ENCODE measurements at places on chromosomes 7 and 10. TPM values are rescaled to one million over a fixed set of nuclear protein-coding genes. Genes with fewer than 3 reads are reported as not detected.

FAM25G gene
- total RNA-seq, result 0.63 TPM

DNA sequence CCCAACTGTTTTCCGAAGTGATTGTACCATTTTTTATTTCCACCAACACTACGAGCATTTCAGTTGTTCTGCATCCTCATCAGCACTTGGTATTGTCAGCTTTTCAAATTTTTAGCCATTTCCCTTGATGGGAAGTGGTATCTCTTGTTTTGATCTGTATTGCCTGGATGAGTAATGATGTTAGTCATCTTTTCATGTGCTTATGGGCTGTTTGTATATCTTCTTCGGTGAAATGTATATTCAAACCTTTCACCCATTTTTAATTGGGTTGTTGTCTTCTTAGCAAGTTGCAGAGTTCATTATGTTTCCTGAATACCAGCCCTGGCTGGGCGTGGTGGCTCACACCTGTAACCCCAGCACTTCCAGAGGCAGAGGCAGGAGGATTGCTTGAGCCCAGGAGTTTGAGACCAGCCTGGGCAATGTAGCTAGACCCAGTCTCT lies 22.1 kb downstream of the CLIP2 start:
- no peak for DNase-seq

DNA sequence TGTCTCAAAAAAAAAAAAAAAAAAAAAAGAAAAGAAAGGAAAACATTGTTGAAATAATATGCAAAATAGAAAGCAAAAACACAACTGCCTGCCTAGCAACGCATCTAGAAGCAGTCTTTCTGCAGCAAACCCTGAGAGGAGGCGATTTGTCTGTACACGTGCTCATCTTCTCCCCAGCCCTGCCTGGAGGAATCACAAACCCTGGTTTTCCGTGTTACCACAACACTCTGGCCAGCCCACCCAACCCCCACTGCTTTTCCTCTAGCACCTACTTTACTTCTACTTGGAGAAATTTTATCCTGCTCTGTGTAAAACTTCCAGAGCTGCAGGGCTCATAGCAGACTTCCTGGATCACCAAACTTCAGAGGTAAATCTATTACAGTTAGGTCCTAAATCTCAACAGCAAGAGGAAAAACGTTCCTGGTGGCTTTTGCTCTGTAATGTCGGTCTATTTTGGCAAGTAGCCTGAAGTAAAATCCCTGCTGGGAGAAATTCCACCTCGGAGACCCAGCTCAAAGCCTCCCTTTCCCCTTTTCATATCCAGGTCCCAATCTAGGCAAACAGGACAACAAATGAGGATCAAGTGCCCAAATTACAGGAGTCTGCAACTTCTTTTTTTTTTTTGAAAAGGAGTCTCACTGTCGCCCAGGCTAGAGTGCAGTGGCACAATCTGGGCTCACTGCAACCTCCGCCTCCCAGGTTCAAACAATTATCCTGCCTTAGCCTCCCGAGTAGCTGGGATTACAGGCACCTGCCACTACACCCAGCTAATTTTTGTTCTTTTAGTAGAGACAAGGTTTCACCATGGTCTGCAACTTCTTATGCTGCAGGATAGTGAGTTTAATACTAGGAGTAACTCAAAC lies 91.6 kb downstream of the DNMBP start:
- DNase-seq, result peak; percentile 41

GRCh38 chr10:74738985-74739567 lies 87.3 kb upstream of the KAT6B start:
- no peak for DNase-seq

RAMP3 gene
- not detected for total RNA-seq

DNA sequence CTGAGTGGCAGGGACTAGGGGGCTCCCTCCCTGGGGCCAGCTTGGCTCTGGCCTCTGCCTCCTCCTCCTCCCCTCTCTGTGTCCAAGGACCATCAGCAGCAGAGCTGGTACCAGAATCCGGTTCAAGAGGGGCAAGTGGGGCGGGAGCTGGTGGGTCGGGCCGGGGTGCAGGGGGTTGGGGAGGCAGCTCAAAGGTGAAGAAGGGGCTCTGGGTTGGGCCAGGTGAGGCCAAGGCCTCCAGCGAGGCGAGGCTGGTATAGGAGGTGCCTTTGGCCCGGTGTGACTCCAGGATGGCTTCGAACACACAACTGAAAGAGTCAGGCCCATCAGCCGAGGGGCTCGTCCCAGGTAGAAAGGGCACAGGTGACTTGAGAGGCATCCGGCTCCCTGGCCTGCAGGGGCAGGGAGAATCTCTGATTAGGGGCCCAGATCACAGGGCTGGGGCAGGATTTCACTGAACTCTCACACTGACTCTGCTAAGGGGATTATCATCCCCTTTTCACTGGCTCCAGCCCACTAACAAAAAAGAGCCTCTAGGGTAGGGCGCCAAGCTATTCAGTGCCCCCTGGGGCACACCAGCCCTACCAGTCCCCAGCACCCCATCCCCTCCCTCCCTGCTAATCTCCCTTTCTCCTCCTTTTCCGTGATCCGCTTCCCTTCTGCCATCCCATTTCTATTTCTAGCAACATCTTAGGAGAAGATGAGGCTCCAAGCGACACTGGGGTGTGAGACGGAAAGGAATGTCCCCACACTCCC lies 4.6 kb downstream of the PSD start:
- no peak for DNase-seq

CYP3A7 gene
- total RNA-seq, result not detected

DNA sequence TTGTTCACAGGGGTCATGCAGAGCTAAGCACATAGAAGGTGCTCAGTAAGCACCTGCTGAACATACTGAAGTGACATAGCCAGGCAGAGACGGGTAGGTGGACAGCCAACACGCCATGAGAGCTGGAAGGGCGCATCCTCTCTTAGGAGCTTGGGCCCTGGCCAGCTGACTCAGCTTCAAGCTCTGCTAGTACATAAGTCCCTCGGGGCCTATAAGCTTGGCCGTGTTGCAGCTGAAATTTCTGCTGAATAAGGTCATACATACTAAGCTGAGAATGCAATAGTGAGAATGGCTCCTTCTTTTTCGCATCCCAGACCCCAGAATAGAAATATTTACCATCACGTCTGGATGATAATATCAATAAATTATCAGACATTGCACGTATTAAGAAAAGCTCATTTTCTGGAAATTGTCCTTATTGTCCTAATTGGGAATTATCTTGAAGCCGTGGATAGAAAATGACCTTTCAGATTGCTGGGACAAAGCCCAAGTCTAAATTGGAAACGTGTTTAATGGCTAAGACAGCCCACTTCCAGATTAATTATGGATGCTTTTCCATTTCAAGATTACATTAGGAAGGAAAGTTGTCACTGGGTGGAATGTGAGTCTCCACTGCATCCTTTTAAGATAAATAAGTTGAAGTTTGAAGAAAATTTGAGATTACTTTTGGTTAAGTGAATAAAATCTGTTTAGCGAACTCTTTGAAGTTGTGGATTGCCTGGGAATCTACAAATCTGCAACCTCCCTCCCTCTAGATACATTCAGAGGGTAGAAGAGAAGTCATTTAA lies 287.1 kb upstream of the C7orf33 start:
- peak; percentile 54 for DNase-seq

IKZF1 gene
- not detected for total RNA-seq

RARRES2 gene
- 89.7 TPM for total RNA-seq
